ENCODE measurements at places on chromosomes 3 and 15.

DNA sequence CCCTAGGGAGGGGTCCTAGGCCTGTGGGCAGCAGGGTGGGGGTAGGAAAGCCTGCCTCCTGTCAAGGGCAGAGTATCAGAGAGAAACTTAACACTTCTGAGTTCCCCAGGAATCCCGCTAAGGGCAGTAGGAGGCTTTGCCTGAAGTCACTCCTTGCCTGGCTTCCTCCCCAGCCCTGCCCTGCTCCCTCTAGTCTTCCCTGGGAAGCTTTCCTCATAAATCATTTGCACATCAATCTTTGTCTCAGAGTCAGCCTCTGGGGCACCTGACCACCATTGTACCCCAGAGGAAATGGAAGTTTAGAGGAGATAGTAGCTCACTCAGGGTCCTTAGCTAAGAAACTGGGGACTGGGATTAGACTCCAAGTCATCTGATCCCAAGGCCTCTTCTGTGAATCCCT, 129.4 kb upstream of the TLE3 start:
- DNase-seq, result no peak

DNA sequence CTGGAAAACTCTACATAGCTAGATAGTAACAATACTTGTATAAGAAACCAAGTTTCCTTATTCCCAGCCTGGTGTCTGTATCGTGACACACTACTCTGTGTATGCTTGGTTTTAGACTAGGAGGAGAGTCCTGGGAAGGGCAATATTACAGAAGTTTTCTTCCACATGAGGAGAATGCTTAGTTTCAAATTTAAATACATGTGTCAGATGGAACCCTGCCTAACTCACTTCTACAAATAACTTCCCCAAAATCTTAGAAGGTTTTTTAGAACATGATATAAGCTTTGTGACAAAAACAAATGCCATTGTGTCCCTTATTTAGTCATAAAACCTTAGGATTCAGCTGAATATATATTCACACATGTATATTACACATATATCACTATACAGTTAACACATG, 7.2 kb upstream of the IL20RB start:
- DNase-seq, result no peak

- no peak for DNase-seq
These were observed 16.8 kb downstream of the RFT1 start for GRCh38 chr3:53113293-53114010.

DNA sequence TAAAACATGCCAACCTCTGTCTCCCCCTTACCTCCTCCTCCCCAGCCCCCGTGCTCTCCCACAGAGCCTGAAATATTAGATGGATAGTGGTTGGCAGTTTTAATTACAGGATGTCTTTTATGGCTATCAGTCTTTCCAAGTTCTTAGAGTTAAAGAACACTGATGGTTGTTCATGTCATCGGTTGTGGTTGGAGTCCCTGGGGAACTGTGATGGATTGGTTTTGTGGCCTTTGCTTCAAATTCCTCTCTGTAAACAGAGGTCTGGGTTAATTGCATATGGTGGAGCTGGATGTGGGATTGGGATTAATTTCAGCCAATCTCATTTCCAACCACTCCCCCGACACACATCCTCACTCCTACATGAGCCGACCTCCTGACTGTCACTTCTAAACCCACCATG, 164.5 kb upstream of the PROK2 start:
- DNase-seq, result no peak

GRCh38 chr3:188754267-188754666, 417.5 kb upstream of the TPRG1 start:
- DNase-seq, result no peak

DNA sequence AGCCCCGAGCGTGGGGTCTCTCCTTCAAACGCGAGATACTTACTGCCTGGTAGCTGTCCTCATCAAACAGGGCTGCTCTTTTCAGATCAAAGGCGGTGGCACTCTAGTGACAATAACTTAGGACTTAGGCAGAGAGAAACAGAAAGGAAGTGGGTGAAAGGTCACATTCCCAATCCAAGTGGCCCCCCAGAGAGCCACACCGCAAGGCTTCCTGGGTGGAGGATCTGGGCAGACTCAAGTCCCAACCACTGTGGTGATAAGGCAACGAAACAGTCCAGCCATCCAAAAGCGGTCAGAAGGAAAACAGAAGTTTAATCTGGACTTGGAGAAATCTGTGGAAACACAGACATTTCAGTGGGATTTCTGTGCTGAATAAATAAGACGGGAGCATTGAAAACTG, 227.2 kb downstream of the ADAMTS17 start:
- no peak for DNase-seq

GRCh38 chr3:64608741-64609140, 79.1 kb downstream of the ADAMTS9 start:
- DNase-seq, result no peak

- DNase-seq, result no peak
These were observed 22.4 kb downstream of the CIAO2A start for GRCh38 chr15:64070965-64071851.

GRCh38 chr3:171125010-171125409, 98.5 kb upstream of the SLC2A2 start:
- no peak for DNase-seq

DNA sequence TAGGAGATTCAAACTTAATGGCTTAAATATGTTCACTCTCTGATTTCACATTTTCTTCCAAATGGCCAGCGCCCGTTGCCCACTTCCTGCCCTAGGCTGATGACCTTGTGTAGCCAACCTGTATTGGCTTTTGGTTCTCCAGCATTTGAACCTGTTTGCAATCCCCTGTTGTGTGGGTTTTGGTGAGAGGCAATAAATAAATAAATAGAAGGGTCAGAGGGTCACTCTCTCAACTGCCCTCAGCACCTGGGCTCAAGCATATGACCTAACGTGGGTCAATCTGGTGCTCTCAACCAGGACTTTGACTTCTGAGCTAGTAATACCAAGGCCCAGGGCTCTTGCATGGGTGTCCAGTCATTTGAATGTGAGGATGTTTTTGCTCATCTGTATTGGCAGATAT, 1.8 kb upstream of the SRP14 start:
- DNase-seq, result no peak

DNA sequence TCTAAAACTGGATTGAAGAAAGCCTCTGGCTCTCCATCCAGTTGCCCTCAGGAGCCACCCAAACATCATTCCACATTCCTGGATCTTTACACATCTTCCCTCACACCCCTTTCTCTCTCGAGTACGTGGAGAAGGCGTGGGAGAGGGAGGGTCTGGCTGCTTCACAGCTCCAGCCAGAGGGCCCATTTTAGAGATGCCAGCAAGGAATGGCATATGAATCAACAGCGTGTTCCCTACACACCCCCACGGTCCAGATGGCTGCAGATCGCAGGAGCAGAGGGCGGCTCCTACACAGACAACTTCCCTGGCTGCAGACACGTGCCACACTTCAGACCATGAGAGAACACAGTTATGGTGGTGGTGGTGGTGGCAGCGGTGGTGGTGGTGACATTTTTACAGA, 280.1 kb downstream of the ERC2 start:
- no peak for DNase-seq

- DNase-seq, result no peak
These were observed 311.5 kb downstream of the RORA start for GRCh38 chr15:60917461-60918145.

GRCh38 chr15:101012326-101013200, 93.4 kb downstream of the LRRK1 start:
- DNase-seq, result no peak

DNA sequence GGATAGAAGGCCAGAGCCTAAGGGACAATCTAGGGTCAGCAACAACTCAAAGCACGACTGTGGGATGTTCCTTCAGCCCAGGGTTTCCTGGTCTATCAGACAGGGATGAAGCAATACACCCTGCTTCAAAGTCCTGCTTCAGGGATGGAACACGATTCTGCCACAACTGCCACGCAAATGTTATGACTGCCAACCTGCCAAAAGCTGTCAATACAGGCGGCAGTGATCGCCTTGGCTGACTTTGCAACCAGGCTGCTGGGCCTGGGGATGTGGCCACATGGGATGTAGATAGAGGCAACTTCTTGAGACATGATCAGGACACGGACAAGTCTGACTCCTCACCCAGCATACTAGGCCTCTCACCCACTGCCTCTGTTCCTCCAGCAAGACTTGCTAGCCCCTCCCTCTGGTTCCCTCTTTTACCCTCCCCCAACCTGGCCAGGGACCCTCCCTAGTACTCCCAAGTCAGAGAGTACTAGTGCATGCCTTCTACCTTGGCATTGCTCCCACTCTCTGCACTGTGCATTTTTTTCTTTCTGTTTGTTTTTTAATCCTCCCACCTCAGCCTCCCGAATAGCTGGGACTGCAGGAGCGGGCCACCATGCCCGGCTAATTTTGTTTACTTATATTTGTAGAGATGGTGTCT, 7.6 kb downstream of the CCDC12 start:
- no peak for DNase-seq

DNA sequence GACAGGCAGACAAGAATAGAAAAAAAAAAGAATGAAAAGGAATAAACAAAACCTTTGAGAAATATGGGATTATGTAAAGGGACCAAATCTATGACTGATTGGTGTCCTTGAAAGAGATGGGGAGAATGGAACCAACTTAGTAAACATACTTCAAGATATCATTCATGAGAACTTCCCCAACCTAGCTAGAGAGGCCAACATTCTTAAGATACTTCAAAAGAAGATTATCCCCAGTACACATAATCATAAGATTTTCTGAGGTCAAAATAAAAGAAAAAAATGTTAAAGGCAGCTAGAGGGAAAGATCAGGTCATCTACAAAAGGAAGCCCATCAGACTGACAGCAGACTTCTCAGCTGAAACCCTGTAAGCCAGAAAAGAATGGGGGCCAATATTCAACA, 91.4 kb upstream of the PSMD6 start:
- no peak for DNase-seq

GRCh38 chr15:101828774-101829173, 16.8 kb downstream of the OR4F15 start:
- no peak for DNase-seq

DNA sequence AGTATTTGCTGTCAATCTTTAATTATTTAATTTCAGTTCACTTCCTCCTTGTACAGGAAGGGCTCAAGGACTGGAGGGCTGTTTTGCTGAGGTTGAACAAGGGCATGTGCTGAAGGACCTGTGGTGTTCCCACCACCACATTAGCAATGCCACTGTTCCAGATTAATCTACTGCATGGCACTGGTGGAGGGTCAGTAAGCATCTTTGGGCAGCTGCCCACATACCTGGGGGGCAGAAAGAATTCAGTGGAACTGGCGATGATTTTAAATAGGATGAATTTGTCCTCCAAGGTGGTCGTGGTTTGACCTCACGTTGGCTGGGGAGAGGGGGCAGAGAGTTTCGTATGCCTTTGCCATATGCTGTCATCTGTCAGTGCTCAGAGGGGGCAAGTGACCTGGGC, 244.8 kb downstream of the TLE3 start:
- no peak for DNase-seq

DNA sequence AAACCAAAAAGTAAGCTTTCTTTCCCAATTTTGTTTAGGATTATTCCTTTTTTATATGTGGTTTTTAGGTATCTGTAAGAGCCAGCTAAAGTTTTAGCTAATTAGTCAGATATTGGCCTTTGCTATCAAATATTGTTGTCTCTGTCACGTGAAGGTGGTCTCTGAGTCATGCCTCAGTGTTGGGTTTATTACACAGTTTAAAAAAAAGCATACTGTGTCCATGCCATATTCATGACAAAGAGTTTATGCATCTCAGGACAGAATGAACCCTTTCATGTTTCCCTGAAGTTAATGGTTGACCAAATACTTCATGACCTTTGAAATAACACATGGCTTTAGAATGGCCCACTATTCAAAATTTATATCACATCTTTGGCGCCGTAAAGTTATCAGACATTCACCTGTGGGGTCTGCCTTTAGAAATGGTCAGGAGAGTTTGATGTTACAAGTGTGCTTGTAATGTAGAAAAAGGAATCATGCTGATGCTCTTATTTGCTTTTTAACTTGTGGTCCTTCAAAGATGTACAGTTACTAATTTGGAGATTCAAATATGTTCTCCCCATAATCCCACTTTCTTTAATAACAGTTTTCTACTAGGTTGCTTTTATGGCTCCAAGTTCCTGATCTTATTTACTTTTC, 101.5 kb downstream of the MYRIP start:
- DNase-seq, result no peak

DNA sequence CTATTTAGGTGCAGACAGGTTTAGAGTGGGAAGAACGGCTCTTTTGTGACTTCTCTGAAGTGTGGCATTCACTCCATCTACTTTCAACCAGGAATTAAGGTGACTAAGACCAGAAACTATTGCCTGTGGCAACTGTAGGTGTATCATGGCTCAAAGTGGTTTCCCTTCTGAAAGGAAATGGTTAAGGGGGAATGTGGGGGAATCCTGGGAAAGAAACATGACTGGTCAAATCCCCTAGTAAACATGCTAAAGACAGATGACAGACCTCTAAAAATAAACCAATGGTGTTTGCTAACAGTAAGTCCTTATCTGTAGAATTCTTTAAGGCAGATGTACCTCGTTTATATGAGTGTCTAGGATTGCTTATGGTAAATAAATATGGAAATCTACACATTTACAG, 56.9 kb downstream of the MEGF11 start:
- DNase-seq, result no peak

DNA sequence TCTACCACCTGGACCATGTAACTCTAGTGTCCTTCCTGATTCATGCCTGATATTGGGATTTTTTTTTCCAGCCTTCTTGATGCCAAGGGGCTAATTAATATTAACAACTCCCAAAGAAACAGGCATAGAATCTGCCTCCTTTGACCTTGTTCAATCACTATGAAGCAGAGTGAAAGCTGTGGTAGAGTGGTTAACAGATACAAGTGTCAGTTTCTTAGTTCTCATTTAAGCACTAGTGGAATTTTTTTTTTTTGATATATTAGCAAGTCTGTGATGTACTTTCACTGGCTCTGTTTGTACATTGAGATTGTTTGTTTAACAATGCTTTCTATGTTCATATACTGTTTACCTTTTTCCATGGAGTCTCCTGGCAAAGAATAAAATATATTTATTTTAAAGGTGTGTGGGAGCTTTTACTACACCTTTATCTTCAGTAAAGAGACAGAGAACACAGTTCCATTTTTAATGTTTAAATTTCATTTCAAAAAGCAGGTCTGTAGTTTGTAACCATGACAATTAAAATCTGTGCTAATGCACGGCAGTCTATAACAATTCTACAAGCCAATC, 67.1 kb downstream of the TOP2B start:
- DNase-seq, result no peak

- DNase-seq, result no peak
These were observed 1037.0 kb upstream of the CFAP20DC start for GRCh38 chr3:60086811-60087210.

GRCh38 chr15:78638658-78639314, 2.2 kb downstream of the CHRNB4 start:
- DNase-seq, result no peak

GRCh38 chr15:56797720-56798275, 64.5 kb upstream of the ZNF280D start:
- DNase-seq, result no peak

DNA sequence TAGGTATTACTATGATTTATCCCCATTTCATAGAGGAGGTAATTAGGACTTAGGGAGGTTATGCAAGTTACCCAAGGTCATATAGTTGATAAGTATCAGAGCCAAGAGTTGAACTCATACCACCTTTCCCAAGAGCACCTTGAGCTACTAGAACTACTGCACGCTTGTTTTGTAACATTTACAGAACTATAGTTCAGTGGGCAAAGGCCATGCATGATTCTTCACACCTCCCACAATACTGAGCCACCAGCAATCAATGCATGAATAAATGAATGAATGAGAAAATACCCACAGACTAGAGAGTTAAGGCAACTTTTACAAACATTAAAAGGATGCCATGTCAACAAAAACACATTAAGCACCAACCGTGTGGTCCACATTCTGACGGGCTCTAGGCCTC, 46.8 kb downstream of the LIPC start:
- DNase-seq, result no peak

Data from stimulated activated CD8-positive, alpha-beta memory T cell treated with anti-CD3 and anti-CD28 coated beads, Interleukin-4, amount 100 ng/mL, for 1 hour (primary cell).